ENCODE measurements at places on chromosomes 5 and 9.

DNA sequence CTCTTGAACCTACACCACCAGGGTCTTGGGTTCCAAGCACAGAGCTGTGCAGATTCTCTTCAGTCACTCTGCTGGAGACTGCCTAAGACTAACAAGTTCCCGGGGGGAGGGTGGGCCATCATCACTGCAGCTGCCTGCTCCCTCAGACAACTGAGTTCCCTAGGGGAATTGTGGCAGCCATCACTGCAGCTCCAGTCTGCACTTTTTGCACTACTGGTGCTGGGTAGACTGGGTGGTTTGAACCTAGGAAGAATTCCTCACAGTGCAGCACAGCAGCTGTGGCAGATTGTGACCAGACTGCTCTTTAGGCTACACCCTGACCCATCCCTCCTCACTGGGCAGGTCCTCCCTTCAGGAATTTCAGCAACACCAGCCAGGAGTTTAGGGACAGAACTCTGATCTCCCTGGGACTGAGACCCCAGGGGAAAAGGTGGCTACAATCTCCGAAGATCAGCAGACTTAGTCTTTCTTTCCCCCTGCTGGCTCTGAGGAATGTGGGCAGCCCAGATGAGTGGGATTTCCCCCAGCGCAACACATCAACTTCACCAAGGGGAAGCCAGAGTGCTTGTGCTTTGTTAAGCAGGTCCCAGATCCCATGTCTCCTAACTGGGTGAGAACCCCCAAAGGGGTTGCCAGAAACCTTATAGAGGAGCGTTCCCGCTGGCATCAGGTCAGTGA lies 30.9 kb upstream of the RGMB start:
- DNase-seq, result no peak

DNA sequence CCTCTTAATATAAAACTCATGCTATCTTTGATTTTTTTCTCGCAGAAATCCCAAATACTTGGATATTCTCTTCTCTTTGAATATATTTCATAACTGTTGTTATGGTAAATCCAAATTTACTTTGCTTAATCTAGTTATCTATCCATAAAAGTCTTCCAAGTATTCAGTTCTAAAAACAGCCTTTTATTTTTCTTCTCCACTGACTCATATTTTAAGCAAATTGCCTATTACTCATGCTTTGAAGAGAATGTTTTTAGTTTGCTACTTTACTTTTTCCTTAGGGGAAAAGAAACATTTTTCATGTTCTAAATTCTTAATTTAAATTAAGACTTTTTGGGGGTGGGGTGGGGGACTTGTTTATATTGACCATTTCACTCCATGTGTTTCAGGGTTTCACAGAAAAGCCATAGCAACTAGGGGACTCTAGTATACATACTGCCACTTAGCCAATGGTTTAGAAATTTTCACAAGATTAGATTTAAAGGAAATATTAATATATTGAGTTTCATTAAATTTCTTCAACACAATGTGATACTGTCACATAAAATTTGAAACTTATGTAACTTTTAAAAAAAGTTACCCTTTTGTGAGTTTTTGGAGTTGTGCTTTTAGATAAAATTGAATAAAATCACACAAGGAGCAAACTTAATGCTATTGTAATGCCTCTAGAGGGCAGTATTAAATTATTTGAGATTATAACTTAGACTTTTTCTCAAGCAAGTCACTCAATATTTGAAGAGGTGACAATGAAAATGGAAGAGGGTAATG lies 545.8 kb upstream of the ARRDC3 start:
- DNase-seq, result no peak

DNA sequence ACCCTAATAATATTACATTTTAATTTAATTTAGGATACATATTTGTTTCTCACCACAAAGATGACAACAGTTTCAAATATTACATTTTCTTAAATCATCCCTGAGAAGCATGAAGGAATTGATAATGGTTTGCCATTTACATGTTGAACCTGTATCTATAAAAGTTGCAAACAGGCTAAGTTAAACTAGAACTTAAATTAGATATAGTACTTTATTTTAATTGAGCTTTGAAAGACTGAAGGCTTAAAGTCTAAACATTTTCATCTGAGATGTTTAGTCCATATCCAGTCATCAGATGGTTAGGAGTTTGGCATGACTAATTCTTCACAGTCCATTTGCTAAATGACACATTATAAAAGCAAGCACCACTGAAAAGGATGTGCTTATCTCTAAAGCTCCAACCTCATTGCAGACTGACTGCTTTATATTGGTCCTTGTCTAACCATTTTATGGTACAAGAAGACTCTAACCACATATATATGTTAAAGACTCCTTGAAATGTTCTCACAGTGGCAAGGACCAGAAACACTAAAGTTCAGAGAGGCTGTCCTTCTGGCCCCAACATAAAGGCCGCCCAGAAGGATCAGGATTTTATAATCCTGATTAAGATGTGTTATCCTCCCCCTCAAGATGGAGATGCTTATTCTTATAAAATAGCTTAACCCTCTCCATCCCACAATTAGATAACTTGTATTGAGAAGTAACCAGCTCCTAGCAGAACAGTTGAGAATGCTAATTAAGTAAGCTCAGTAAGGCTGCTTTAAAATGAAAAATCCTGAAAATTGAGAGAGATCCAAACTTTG lies 25.8 kb downstream of the WNT8A start:
- DNase-seq, result no peak

DNA sequence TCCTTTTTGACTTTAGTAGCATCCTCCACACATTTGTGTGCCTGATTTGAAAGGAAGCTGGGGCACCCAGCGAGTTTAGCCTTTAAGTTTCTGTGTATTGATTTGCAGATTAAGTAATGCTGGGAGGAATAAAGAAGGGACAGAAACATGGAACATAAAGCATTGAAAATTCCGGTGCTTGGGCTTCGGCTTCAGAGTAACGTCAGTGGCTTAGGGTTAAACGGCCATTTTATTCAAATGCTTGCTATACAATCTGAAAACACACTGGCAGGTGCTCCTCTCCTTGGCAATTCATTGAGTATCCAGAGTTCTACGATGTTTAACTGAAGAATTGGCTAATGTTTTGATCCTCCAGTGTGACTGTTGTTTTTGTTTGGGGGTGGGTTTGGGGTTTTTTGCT lies 58.0 kb upstream of the FSD1L start:
- DNase-seq, result no peak

GRCh38 chr9:70962761-70963440 lies 158.5 kb downstream of the TRPM3 start:
- DNase-seq, result no peak

GRCh38 chr9:36249189-36249588 lies 9.1 kb downstream of the GNE start:
- DNase-seq, result no peak

- DNase-seq, result no peak
Measured at GRCh38 chr9:16602494-16602893, 268.0 kb downstream of the BNC2 start.

DNA sequence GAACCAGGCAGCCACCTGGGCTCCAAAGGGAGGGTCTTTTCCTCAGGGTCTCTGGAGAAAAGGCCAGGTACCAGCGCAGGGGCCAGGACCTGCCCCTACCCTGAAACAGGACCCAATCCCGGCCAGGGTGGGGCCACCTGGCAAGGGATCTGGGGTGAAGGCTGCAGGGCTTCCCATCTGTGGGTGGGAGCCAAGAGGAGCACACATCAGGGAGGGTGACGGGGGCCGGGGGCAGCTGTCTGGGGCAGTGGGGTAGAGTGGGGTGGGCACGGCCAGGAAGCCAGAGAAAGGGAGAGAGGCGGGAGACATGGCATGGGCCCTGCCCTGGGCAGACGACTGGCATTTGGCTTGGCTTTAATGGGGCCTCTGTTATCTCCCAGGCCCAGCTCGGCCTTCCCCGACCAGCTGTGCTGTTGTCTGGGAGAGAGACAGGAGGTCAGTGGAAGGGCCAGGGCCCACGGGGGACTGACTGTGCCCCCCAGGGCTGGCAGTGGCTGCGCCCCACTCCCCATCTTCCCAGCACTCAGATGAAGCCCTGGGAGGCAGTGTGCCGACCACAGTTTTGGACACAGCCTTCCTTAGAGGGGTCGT lies 57.2 kb upstream of the RNF130 start:
- no peak for DNase-seq

DNA sequence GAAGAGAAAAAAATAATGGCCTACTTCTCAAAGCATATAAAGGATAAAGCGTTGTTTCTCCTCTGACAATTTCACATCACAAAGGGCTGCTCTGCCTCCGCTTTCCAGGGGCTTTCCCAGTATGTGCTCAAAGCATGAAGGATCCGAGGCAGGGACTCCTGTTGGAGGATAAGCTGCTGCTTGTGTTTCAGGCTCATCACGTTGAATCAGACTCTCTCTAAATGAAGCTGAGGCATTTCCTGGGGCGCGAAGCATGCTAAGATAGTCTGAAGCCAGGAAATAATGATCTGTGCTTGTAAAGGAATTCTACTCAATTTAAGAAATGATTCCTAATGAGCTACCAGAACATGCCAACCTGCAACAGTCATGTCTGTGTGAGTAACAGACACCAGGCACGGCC lies 97.5 kb downstream of the MARCHF11 start:
- DNase-seq, result no peak

GRCh38 chr5:8289779-8290178 lies 420.8 kb downstream of the MTRR start:
- no peak for DNase-seq

DNA sequence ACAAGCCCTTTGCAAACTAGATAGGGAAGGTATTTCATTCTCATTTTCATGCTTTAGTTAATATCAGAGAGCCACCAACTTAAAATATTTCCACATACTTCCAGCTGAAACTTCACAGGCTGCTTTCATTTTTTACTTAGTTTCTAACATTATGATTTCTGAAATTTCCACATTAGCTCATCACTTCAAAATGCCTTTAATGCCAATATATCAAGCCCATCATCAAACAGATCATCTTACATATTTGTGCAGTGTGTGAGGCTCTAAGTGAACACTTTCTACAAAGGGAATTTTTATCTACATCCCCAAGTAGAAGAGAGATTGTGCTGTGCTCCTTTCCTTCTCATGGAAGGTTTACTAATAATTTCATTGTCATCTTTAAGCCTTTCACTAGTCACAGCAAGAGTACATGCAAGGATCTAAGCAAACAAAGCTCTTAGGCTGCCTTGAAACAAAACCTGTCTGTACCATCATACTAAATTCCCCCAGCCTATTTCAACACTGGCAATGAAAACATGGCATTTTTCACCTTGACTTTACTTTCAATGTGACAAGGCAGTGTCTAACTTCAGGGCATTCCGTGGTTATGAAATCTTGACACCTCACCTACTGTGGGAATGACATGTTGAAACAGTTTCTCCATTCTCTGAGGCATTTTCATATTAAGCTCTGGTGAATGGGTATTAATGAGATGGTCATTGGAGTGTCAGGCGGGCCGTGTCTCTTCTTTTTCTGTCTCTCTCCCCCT lies 45.4 kb downstream of the PPP2R2B start:
- no peak for DNase-seq

GRCh38 chr5:91283899-91284298 lies 99.2 kb downstream of the ARRDC3 start:
- DNase-seq, result no peak

DNA sequence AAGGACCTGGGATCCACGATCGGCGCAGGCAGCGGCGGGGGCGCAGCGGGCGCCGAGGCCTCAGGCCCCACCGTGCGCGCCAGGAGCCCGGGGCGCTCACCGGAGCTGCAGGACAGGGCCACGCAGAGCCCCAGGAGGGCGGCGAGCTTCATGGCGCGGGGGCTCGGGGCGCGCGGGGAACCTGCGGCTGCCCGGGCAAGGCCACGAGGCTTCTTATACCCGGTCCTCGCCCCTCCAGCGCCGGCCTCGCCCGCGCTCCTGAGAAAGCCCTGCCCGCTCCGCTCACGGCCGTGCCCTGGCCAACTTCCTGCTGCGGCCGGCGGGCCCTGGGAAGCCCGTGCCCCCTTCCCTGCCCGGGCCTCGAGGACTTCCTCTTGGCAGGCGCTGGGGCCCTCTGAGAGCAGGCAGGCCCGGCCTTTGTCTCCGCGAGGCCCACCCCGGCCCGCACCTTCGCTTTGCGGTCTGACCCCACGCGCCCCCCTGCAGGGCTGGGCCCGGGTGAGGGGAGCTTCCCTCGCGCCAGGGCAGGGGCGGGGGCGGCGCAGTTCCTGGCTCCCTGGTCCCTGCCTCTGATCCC lies at the start of gene SCGB3A1:
TSS of gene SCGB3A1 (minus strand) at position 189 of the 577 bp plus-strand sequence. CDS start at position 152, 37 bp downstream.
- DNase-seq, result no peak

DNA sequence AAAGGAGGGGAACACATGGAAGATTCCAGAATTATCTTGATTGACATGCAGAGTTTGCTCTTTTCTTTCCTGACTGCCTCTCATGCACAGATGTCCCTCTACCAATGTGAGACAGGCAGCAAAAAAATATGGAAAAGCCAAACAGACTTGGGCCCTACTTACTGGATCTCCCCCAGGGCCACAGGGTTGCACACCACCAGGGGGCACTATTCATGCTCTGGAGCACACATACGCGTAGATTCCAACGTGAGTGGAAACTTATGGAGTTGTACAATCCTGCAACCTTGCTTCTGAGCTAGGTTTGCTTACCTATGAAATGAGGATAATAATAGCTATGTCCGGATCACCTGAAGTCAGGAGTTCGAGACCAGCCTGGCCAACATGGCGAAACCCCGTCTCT lies 319.5 kb downstream of the ARHGEF28 start:
- DNase-seq, result no peak

- DNase-seq, result no peak
Measured at GRCh38 chr5:95392593-95393182, 1.5 kb downstream of the FAM81B start.

DNA sequence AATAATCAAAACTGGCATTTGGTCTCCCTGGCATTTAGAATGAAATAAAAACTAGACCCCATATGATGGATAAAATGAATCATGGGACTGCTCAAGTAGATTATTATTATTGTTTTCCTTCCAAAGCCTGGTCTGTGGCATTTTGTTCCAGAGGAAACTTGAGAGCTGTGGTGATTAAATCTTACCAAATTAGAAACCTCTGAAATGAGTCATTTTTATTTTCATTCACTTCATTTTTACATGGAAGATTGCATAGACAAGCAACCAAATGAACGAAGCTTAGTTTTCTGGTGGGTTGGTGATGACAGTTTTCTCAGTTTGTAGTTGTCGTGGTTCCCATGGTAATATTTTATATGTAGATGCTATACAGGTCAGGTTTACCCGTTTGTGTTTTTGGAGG lies 23.4 kb downstream of the PAM start:
- DNase-seq, result no peak

GRCh38 chr9:76266649-76267283 lies 127.5 kb downstream of the RFK start:
- DNase-seq, result no peak

DNA sequence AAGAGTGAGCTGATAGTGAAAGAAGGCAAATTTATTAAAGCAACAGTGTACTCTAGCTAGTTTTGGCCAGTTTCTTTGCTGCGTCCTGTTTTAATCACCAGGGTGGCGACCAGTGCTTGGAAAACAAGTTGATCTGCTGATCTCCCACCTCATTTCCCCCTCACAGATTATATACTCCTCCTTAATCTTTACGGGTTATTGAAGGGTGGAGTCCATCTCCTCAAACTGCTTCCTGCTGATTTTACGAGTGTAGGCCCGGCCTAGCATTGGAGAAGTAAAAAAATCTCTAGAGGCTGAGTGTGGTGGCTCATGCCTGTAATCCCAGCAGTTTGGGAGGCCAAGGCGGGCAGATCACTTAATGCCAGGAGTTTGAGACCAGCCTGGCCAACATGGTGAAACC lies 14.0 kb upstream of the CFAP95 start:
- DNase-seq, result no peak

GRCh38 chr9:346111-346571 lies 131.5 kb downstream of the DOCK8 start:
- no peak for DNase-seq

GRCh38 chr9:98326459-98327248 lies 71.2 kb upstream of the TBC1D2 start:
- DNase-seq, result no peak

Measured in aorta (tissue), 5 donors.